ENCODE measurements at places on chromosomes 7 and 10.

DNA sequence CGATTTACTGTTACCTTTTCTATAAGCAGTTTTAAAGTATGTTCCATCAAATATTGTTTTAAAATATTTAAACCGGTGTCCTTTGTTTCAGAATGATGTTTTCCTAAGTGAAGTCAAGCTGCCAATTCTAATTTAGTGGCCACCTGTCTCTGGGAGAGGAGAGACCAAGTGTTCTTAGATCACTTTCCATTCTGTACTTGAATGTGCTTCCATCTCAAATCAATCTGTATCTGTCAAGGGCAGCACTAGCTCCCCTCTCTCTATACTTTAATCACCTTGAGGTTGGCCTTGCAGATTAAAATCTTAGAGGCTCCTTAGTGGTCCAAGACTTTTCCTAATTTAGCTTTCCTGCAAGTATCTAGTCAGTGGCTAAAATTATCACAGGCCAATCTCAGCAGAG is 49.6 kb downstream of the LGI1 start:
- no peak for DNase-seq

- no peak for DNase-seq
Measured at GRCh38 chr7:14258441-14258840, 269.0 kb upstream of the ETV1 start.

DNA sequence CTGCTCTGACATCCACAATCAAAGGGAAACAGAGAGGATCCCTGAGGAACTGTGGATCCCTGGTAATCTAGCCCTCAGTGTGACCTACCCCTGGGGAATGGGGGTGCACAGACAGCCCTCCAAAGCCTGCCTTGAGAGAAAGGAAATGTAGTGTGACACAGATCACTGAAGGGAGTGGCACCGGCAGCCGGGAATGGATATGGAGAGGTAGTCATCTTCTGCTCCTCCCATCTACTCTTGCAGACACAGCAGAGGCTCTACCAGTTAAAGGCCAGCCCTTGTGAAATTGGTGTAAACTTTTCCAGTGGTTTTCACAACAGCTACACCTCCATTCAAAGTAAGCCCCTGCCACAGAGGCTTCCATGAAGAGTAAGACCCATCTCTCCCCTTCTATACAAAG is 144.4 kb downstream of the PCDH15 start:
- no peak for DNase-seq

- no peak for DNase-seq
Measured at GRCh38 chr7:95749044-95749443, 23.3 kb upstream of the DYNC1I1 start.

DNA sequence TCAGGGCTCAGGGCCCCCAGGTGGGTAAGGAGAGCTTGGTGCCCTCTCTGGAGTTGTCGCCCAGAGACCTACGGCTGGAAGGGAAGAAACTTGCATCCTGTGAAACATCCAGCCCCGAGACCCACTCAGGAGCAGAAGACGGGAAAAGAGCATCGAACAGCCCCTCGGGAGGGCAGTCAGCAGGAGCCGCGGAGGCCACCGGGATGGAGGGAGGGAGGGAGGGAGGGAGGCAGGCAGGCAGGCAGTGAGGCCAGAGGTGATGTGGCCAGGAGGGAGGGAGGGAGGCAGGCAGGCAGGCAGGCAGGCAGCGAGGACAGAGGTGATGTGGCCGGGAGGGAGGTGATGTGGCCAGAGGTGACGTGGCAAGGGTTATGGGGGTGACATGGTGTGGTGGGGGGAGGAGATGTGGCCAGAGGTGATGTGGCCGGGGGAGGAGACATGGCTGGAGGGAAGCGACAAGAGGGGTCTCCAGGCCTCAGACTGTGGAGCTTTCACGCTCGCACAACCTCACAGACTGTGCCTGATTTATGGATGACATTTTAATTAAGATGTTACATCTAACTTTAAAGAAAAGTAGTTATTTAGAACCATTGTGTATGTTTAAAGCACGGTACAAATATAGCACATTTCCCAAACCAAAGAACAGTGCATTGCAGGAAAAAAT is 141.1 kb downstream of the DIP2C start:
- DNase-seq, result no peak

DNA sequence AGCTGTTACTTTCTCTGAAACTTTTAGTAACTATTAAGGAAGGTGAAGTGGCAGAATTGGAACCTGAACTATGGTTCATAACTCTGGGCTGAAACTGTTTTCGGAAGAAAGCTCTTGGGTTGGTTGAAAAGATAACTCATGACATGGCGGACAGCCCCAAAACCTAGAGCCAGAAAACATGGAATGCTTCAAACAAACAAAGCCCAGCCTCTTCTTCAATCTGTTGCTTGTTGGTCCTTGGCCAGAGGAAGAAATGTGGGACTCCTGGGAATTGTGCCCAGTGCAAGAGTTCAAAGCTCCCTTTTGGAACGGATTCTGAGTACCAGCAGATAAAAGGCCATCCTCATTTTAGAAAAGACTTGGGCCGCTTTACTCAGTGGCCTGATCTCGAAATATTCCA is 52.9 kb upstream of the CACNB2 start:
- no peak for DNase-seq

DNA sequence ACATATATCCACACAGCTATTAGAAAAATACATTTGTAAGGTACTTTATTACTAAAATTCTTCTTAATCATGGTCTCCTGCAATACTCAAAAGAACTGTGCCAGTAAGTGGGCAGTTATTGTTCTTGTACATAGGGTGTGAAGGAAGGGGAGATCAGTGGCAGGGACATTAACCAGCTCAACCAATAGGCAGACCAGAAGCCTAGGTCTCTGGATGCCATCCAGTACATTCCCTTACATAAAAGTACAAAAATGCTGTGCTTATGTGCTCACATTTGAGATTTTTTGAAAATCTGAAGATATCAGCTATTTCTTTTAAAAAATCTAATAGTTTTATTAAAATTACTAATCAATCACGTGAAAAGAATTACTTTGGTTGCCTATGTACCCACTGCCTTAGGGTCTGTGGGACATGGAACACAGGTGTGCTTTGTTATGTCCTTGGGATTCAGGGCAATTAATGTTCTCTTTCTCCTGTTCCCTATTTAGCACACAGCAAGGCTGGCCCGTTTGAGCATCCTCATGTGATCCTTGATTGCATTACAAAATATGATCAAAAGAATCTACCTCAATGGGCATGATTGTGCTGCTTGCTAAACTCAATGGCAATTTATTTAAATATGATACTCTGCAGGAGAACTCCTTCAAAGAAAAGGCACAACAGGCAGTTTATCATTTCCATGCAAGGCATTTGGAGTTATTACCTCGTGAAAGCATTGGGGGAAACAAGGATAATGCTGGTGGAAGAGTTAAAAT is 22.7 kb downstream of the TWIST1 start:
- DNase-seq, result no peak

GRCh38 chr10:76549171-76549570 is 1088.4 kb downstream of the KCNMA1 start:
- no peak for DNase-seq

DNA sequence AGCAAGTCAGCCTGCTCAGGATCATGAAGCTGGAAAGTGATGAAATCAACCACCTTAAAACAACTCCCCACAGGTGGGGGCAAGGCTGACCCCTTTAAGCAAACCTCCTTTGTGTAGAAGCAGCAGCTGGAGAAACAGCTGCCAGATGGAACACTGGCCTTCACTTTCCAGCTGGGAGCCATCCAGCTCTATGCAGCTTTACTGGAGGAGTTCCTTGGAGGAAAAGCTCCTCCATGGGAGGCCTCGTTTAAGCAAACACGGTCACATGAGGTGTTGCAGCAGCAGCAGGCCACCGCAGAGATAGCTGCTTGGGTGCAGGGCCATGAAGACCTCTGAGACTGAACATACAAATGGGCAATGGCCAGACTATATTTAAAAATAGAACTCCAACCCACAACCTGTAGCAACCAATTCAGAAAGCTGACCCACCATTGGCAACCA is 13.0 kb upstream of the DLG5 start:
- no peak for DNase-seq

GRCh38 chr10:97319671-97320479 is 804 bp downstream of the FRAT1 start:
- no peak for DNase-seq

DNA sequence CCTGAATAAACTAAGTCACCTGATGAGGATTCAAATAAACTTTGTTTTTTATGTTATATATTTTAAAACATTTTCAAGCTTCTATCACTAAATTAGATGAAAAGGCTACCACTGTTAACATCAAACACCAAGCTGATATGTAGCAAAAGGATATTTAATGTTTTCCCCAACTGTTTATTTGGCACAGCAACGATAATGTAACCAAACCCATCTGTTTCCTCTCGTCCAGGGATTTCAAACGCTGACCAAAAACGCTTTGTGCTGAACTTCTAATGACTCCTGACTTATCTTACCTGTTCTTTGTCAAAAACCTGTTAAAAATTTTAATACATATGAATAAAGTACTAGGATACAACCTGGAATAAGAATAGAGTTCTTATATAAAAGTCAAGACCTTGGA is 30.5 kb downstream of the DCLRE1A start:
- no peak for DNase-seq

DNA sequence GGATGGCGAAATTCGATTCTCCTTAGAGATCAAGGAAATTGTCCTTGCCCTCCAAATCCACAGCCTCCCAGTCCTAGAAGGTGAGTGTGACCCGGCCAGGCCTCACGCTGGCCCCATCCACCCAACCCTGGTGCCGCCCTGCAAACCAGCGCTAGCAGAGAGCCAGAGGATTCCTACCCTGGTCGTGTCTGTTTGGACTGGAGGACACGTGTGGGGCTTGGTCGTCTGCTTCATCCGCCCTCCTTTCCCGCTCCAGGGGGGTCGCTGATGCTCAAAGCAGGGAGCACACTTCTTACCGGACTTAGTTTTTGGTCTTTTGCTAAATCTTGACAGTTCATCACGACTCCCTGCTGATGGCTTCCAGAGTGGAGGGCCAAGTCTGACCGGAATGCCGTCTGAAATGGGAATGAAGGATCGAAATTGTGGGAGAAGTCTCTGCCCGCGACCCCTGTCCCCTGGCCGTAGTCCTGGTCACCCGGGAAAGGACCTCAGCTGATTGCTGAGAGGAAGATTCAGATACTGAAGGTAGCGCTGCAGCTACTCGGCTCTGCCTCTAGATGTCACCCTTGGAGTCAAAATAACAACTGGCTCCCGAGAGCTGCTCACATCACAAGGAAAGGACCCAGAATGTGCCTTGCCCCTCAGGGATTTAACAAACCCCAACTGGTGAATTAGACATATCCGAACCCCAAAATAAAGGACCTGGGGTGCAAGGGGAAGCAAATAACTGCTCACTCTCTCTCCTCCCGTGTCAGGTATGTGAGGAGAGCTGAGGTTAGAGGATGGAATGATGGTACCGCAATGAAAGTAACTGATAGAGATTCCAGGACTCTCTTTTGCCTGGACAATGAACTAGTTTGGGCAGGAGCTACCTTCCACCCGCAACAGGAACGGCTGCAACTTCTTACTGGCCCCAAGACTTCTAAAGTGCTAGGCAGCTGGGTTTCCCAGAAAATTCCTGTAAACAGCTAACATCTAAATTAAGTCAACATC is 23.5 kb upstream of the ORC5 start:
- DNase-seq, result peak; percentile 69

GRCh38 chr10:11435581-11435981 is 175.9 kb downstream of the USP6NL start:
- DNase-seq, result no peak

GRCh38 chr10:72622271-72622670 is 3.6 kb downstream of the MICU1 start:
- no peak for DNase-seq

- DNase-seq, result no peak
Measured at GRCh38 chr7:154975984-154976383, 26.9 kb downstream of the PAXIP1 start.

GRCh38 chr10:61673360-61673759 is 10.6 kb downstream of the CABCOCO1 start:
- DNase-seq, result no peak

All from ACHN (cell line).